ENCODE measurements at places on chromosomes 12 and 14.

- no peak for DNase-seq
These were observed 294.3 kb upstream of the RTL1 start for GRCh38 chr14:101197595-101198397.

- DNase-seq = no peak
These were observed 325 bp downstream of the CRIP1 start for GRCh38 chr14:105486974-105487448.

- peak; percentile 36 for DNase-seq
These were observed 47.3 kb upstream of the PAWR start for GRCh38 chr12:79737875-79738718.

GRCh38 chr14:45254771-45255170 lies 1.8 kb upstream of the MIS18BP1 start:
- no peak for DNase-seq

DNA sequence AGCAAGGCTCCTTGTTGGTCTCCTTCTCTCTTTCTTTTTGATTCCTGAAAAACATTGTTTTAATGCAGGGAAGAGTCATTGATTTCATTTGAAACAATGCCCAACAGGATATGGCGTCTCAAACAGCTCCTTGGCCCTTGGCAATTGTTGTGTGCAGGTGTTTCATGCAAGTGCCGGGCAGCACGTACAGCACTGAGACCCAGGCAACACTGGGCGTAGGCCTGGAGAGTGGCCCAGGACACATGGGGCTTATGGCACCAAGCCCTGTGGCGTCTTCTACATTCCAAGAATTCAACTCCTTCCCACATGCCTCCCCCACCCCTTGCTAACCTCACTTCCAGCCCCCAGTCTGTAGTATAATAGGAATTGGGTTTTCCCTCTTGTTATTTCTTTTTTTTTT lies 230.4 kb downstream of the SPTSSA start:
- DNase-seq = no peak

DNA sequence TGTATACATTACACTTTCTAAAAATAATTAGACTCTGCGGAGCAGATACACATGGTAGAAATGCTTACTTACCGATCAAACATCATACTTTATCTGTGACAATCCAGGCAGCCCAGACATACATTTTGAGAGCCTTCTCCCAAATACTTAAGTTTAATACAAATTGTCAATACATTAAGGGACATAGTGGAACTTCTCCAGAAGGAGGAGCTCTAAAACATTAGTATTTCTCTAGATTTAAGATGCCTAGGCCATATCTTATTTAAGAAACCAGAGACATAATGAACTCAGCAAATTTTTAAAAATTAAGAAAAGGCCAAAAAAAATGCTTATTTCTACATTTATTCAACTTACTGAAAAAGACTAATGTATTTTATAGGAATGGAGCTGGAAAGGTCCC lies 16.1 kb downstream of the ACSM4 start:
- DNase-seq = peak; percentile 8

DNA sequence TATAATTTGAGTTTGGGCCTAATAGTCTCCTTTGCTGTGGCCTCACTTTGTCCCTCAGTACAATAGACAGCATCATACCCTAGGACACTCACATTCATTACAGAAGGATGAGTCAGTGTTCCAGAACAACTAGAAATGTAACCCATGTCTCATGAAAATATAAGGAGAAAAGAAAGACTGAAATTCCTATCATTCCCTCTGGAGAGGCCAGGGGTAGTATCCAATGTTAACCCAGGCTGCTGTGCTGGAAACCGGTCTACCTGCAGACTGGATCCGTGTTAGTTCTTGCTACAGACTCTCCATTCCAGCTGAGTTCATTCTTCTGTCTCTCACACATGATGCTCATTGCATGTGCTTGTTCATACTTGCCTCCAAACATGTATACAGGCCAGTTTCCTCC lies 75.8 kb upstream of the HOXC13 start:
- no peak for DNase-seq

DNA sequence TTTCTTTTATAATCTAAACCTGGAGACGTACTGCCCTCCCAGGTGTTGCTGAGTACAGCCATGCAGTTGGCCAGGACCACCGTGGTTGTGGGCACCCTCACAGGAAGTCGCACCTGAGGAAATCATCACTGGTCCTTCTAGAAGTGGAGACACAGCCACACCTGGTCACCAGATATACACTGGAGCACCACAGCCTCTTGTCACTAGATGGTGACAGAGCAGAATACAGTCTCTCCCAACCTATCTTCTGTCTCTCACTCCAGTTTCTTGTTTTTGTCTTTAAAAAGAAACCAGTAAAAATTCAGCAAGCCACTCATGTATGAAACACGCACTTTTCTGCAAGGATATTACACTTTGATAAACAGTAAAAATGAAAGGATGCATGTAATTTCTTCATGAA lies 43.1 kb upstream of the GPHB5 start:
- DNase-seq = no peak

GRCh38 chr14:22919601-22919921 lies 612 bp upstream of the RBM23 start:
- no peak for DNase-seq

DNA sequence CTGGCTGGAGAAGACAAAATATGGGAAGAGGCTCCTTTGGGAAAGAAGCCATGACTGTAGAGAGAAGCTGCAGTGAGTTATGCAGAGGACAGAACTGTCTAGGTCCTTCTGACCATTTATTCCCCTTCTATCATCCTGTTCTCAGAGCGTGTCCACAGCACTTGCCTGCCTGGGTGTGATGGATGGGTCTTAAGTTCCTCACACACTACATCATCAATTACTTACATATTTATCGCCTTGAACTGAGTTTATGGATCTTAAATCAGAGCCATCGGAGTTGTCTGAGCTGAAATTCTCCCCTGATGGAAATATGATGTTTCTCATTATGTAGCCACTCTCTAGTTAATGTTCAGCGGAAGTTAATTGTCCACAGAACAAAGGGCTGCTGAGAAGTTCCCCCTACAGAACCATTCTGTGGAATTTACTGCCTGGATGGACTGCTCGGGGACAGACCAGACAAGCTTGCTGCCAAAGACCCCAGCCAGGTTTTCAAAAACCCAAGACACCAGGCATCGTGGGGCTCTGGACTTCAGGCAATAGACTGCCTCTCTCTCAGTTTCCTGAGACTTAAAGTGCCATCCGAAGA lies 232.5 kb upstream of the NOS1 start:
- DNase-seq = no peak

DNA sequence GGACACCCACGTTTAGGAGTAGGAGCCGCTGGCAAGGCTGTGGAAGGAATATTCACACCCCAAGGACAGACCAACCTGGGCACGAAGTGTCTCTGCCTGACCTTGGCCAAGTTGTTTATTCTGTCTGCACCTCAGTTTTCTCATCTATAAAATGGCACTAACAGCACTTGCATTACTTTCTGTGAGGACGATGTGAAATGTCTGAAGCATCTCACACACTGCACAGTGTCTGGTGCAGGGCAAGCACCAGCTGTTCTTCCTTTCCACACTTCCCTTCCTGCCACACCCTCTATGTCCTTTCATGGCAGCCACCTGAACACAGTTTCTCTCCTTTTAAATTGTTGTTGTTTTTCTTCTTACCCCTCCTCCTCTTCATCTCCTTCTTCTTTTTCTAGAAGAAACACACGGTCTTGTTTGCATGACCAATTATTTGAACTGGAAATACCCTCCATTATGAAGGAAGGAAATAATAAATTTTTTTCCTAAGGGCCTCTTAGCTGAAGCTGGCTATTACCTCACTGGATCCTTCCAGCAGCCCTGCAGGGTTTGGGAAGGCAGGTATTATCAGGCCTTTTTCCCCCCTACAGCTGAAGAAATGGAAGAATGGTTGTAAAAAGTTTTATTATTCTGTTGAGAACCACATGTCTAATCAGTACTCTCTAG lies 42.9 kb upstream of the ATP23 start:
- peak; percentile 33 for DNase-seq

DNA sequence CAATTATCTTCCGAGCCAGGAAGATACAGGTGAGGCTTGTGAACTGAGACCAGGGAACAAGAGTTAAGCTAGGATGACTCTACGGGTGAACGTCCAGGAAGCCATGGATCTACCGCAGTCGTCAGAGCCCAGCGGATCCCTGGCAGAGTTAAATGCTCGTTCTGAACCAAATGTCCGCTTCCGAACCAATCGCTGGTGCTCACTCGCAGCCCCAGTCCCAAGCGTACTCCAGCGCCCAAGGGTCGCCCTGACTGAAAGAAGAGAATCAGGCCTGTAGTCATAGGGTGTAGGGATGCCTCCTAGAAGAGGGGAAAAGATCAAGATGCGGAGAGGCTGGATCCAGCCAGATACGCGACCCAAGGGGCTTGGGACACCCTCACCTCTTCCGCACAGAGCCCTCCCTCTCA lies 283 bp downstream of the VIPAS39 start:
- no peak for DNase-seq

DNA sequence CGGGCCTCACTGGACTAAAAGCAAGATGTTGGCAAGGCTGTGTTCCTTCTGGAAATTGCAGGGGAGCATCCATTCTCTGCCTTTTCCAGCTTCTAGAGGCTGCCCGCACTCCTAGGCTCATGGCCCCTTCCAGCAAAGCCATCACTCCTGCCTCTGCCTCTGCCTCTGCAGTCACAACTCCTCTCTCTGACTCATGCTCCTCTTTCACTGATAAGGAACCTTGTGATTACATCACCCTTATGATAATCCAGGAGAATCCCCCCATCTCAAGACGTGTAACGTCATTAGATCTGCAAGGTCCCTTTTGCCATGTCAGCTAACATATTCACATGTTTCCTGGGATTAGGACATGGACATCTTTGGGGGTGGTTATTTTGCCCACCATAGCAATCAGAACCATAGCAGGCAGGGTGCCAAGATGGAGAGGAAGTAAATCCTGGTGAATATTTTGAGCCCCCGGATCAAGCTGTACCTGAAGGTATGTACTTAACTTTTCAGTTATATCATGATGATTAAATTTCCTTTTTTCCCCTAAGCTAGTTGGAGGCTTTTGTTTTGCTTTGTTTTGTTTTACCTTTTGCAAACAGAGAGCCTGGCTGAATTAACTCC lies 123.6 kb downstream of the SCARB1 start:
- no peak for DNase-seq

DNA sequence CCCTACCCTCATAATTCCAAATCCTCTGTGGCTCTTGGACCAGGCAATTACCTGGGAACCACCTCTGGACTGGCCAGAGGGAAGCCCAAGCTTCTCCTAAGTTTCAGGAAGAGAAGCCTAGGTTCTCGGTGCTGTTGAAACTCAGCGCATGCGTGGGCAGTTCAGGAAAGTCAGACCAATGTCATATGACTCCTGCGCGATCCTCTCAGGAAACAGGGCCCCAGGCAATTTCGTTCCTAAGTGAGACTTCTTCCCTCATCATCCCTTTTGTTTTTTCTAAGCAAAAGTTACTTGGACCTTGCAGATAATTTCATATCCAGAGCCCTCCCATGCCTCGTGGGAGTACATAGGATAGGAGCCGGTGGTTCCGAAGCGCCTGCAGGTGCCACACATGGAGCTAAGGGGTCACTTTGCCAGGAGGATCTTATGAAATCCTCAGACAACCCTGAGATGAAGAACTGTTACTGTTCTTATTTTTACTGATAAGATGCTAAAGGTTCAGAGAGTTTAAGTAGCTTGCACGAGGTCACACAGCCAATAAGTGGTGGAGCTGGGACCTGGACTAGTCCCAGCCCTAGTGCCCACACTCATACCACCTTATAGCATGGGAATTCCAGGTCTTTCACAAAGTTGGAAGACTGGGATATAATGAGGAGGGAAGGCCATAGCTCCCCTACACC lies 168.2 kb downstream of the ZFP36L1 start:
- DNase-seq = no peak

- no peak for DNase-seq
These were observed 6.1 kb downstream of the HOXC10 start for GRCh38 chr12:53991077-53991460.

GRCh38 chr14:31530136-31530535 lies 31.1 kb upstream of the NUBPL start:
- no peak for DNase-seq

DNA sequence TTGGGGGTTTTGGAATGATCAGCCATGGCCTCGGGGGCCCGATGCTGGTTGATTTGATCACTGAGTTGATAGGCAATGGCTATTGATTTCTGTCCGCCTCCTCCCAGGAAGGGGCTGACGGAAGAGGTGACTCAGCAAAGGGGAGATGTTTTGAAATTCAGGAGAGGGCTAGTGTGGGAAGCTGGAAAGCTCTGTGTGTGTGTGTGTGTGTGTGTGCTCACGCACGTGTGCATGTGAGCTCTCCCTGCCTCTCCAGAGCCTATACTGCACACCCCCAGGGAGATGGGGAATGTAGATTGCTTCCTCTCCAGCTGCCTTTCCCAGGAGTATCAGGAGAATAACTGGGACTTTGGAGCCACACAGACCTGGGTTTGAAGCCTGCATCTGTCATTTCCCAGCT lies 184.9 kb upstream of the MYL2 start:
- no peak for DNase-seq

GRCh38 chr14:72401101-72401625 lies 468.9 kb downstream of the RGS6 start:
- DNase-seq = no peak

- no peak for DNase-seq
These were observed 16.8 kb upstream of the RTRAF start for GRCh38 chr14:51972566-51972965.

- peak; percentile 34 for DNase-seq
These were observed 25.1 kb upstream of the LTBP2 start for GRCh38 chr14:74637178-74637550.

- DNase-seq = no peak
These were observed 313.3 kb upstream of the SFSWAP start for GRCh38 chr12:131397493-131398181.

- DNase-seq = no peak
These were observed 69.6 kb upstream of the RD3L start for GRCh38 chr14:104011824-104012517.

DNA sequence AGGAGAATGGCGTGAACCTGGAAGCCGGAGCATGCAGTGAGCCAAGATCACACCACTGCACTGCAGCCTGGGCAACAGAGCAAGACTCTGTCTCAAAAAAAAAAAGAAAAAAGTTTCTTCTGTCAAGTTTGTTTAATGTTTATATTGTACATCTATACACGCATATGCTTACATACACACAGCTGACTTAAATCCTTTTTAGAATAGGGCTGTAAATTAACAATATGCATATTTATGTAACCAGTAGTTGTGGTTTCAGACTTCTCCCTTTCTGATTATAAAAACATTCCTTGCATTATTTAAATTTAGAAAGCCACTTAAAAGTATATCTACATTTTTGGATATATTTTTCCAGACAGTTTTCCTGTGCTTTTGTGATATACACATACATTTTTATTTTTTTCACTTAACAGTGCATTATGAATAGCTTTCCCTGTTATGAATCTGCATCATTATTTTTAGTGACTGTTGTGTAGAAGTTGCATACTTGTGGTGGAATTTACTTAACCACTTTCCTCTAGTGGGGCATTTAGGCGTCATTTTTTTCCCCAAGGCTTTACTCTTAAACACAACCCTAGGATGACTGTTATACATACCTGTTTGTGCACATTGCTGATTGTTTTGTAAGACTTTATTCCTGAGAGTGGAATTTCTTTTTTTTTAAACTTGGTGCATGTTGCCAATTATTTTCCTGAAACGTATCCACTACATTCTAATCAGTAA lies 29.4 kb downstream of the POLR3B start:
- DNase-seq = no peak
